Lower leg skin (tissue), 4 donors: ENCODE measurements at places on chromosomes 16 and 17. TPM values are rescaled to one million over a fixed set of nuclear protein-coding genes. Genes with fewer than 3 reads are reported as not detected.

GRCh38 chr17:32909787-32910369 lies 18.1 kb upstream of the TMEM98 start:
- DNase-seq: no peak

- DNase-seq: peak; percentile 76
These were observed 139.6 kb downstream of the XYLT1 start for GRCh38 chr16:17331071-17331607.

- DNase-seq: no peak
These were observed 3.3 kb downstream of the ITGA3 start for GRCh38 chr17:50059256-50059655.

DNA sequence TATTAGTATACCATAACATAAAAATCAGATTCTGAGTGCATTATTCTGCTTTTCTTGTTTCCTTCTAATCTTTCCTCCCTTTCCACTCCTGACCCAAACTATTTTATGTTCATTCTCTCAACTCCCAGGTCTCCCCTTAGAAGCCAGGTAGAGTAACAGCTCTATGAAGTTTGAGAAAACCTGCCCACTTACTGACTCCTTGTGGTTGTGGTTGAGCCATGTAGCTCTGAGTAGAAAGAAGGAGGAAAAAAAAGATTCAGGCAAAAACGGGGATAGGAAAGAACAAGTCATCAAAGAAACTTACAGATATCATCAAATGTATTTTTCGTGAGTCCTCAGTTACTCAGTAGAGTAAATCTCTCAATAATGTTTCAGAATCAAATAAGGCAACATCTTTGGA lies 216.7 kb downstream of the PMP22 start:
- no peak for DNase-seq

- no peak for DNase-seq
These were observed 55.4 kb downstream of the SDK2 start for GRCh38 chr17:73588891-73589290.

GRCh38 chr16:5235119-5235518 lies 137.5 kb upstream of the EEF2KMT start:
- no peak for DNase-seq

- peak; percentile 87 for DNase-seq
These were observed 22.5 kb upstream of the NSMCE1 start for GRCh38 chr16:27291106-27291505.

GRCh38 chr17:41178843-41179616 lies 1.0 kb upstream of the KRTAP4-2 start:
- DNase-seq: no peak

DNA sequence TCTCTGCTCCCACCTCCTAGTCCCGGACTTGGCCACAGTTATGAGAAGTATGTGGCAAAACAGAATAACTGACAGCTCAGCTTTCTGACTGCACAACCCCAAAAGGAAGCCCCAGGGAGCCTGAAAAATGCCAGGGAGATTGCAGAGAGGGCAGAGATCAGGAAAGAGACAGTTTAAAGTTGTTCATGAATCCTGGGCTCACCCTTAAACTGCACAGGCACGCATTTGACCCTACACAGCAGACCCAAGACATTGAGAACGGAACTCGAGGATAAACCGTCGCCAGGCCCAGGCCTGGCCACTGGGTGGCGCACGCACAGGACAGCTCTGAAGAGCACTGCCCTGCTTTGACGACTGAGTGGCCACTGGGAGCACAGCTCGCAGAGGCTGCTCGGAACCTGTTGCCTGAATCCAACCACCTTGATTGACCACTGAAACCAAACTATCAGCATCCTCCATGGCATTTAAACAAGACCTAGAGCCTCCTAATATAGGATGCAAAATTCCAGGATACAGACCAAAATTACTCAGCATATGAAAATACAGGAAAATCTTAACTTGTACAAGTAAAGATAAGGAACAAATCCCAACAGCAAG lies 114.0 kb downstream of the C16orf95 start:
- DNase-seq: no peak

ARHGDIG gene
- total RNA-seq: not detected

RNF222 gene
- total RNA-seq: 13.4 TPM

NPIPB6 gene
- 10.2 TPM for total RNA-seq

CACNA1G gene
- 1.3 TPM for total RNA-seq

TRAF7 gene
- 74.8 TPM for total RNA-seq

SCNN1G gene
- 5.8 TPM for total RNA-seq
